ENCODE measurements at places on chromosomes 16 and 17.

GRCh38 chr16:8704098-8704497, 29.7 kb downstream of the ABAT start:
- no peak for DNase-seq

DNA sequence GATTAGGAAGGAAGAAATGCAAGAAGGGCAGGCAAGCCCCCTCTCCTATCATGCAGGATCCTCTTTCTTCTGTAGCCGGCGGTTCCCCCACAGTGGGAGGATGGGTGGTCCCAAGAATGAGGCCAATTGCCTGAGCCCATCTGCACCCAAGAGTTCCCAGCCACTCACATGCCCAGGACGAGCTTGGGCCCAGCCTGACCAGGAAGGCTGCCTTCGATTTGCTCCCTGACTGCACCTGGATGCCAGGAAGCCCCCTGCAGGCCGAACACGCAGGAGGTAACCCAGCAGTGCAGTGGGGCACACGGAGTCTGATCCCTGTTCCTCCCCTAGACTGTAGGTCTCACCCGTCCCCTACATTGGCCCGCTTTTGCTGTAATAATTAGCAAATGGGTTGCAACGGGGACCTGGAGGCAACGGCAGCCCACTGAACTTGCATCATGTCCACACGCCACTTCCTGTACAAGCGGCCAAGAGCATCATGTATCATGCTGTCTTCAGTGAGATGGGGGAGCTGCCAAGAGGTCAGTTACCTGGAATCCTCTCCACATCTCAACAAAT, 67.5 kb downstream of the AMFR start:
- no peak for DNase-seq

- DNase-seq = no peak
These were observed 183.7 kb downstream of the FOXL1 start for GRCh38 chr16:86762095-86762494.

DNA sequence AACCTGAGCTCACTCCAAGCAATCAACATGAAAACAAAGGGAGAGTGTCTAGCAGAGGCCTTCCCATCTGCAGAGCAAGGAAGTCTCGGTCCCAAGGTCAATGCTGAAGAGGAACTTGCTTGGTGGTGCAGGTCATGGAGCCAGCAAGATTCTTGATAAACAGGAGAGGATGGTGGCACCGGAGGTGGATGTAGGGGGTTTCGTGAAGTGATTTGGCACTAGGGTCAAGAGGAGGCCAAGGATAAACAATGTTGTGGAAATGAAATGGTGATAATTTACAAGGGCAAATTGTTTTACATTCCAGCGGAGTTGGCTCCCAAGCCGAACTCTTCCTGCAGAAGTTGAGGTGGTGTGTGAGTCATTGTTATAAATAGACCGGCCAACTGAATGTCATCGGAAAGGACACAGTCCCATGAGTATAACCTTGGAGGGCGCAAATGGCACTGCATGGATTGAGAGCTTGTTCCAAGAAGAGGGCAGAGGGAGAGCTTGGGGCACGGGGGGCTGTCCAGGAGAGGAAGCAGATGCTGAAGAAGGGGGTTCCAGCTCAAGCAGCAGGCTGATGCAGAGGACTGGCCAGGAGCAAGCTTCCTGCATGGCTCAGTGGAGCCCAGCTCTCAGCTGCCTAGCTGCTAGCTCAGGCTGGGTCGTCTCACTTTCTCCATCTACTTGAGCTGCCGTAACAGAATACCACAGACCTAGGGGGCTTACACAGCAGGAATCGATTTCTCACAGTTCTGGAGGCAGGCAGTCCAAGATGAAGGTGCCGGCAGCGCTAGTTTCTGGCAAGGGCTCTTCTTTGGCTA, 136.6 kb downstream of the COPRS start:
- DNase-seq = no peak

- peak; percentile 63 for DNase-seq
These were observed 48.5 kb downstream of the IRF8 start for GRCh38 chr16:85947230-85948137.

DNA sequence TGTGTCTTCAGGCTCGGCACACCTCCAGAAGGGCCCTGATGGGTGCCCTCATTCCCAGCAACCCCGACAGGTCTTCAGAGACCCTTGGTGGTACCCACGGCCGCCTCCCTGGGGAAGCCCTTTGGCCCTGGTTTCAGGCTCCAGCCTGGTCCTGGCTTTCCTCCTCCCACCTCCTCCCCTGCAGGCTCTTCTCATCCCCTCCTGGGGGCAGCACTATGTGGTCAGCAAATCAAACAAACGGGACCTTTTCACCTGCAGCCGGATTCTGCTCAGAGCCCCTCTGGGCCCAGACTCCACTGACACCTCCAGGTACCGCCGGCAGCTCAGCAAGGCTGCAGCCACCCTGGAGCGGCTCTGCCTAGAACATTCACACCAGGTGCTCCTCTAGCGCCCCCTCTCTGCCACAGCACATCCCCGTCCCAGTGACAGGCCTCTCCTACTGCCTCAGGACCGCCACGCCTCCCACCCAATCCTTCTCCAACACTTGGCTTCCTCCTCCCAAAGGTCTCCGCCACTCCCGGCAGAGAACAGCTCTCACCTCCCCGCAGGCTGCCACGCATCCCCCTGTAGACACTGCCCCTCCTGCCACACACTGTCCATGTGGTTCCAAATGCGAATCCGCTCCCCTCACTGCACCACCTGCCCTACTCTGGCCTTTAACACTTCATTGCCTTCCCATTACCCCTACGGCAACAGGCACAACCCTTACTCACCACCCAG, 12.0 kb downstream of the CORO7 start:
- peak; percentile 63 for DNase-seq

DNA sequence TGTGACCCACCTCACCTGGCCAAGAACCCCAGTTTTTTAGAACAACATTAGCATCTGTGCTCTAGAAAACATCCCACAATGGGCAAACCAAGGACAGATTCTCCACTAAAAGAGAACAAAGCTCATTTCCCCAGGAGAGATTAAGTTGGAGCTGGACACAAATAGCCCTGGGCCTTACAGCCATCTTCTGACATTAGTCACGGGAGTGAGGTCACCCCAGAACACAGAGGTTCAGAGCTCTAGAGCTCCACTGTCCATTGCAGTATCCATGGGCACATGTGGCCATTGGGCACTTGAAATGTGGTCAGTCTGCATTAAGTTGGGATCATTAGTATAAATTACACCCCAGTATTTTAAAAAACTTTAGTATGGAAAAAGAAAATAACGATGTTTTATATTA, 47.6 kb upstream of the RBBP6 start:
- no peak for DNase-seq

- DNase-seq = peak; percentile 47
These were observed 79.0 kb downstream of the RPA1 start for GRCh38 chr17:1908699-1909309.

DNA sequence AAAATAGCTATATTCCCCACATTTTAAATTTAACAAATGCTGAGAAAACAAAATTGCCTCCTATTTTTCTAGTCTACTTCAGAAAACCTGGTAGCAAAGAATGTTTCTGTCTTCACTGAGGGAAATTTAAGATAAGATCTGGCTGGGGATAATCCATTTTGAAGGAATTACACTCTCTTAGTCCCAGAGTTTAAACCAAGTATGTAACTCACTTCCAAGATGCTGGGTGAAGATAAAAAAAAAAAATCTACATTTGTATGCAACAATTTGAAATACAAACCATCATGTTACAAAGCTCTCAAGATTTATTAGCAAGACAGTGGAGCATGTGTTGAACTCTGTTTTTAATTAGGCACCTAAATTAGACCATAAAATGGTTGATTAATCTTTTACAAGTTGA, 5.7 kb downstream of the HS3ST3B1 start:
- DNase-seq = no peak

DNA sequence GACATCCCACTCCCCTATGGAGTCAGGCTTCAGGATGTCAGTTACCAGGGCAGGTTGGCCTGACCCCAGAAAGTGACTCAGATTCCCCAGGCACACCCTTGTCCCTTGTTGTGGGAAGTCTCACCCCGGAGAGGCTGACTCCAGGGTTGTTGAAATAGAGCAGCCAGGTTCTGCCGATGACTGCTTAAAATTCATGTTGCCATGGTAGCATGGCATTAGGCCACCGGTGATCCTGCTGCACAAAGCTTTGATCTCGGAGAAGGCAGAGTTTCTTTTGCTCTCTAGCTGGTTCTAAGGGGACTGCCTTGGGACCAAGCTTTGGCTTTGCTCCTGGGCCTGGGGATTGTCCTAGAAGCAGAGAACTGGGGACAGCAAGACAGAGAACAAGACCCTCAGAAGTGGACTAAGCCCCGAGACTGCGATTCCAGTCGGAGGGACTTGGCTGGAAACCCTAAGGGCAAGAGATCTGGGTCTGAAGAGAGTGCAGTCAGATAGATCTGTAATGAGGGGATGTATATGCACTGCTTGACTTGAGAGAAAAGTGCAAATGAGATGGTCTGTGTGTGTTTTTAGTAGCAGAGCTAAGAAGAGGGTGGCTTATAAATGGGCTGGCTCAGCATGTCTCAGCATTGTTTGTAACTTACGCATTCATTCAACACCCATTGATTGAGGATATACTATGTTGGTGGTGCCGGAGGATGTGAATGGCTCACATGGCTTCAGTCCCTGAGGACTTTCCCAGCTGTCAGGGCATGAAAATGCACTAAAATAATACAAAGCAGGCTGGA, 106.9 kb downstream of the RGS9 start:
- no peak for DNase-seq

DNA sequence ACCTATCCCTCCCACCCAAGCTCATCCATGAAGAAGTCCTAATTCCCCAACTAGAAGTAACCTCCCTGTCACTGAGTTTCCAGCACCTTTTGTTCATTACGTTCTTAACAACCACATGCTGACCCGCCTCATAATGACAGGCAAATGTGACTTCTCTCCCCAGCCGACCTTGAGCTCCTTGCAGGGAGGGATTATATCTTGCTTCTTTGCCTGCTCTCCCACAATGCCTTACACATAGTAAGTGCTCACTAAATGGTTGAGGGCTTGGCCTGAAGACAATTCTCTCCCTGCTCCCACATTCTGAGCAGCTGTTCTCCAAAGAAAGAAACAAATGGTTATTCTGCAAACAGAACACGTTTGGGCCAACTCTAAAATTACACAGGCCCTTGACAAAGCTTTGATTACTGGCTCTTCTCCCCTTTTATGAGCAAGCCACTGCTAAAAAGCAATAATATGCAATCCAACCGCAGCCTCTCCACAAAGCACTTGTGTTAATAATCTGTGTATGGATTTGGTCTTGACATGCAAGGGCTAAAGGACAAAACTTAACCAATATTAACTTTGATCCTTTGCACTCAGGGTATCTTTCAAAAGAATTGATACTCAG, 23.2 kb downstream of the SLC39A11 start:
- DNase-seq = no peak

Data from stimulated activated CD8-positive, alpha-beta memory T cell treated with anti-CD3 and anti-CD28 coated beads, Interleukin-4, amount 100 ng/mL, for 48 hours (primary cell).